ENCODE measurements at places on chromosomes 5 and 9.

DNA sequence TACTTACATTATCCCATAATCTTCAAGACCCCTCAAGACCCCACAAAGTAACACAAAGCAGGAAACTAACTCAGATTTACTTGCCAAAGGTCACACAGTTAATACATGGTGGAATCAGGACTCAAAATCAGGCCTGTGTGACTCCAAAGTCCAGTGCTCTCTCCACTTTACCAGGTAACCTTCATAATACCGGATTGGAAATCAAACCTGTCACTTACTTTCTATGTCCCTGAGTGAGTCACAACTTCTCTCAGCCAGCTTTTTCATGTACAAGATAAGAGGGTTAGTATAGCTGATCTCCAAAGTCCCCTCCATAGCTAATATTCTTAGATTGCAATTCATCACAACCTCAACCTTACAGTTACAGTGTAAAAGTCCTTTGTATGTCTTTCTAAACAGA lies 17.1 kb downstream of the STRBP start:
- DNase-seq: no peak

GRCh38 chr9:135053133-135053532 lies 34.3 kb upstream of the OLFM1 start:
- DNase-seq: no peak

GRCh38 chr9:103471241-103471640 lies 476.1 kb downstream of the CYLC2 start:
- DNase-seq: no peak

DNA sequence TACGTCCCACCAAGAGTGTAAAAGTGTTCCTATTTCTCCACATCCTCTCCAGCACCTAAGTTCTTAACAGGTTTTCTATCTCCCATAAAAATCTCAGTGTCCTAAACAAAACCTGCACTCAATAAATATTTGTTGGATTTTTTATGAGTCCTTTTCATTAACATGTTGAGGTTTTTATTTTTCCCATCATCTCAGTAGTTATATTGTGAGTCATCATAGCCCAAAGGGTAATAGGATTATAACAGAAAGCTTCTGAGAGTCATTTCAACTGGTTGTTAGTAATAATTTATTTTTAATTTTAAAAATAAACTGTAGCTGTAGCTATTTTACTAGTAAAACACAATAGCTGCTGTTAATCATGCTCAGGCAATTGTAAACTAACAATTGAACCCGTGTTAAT lies 331.6 kb upstream of the SLC30A5 start:
- DNase-seq: no peak

GRCh38 chr5:159290741-159291140 lies 27.7 kb downstream of the UBLCP1 start:
- no peak for DNase-seq

- no peak for DNase-seq
Measured at GRCh38 chr9:116697362-116697761, 10.3 kb downstream of the TRIM32 start.

DNA sequence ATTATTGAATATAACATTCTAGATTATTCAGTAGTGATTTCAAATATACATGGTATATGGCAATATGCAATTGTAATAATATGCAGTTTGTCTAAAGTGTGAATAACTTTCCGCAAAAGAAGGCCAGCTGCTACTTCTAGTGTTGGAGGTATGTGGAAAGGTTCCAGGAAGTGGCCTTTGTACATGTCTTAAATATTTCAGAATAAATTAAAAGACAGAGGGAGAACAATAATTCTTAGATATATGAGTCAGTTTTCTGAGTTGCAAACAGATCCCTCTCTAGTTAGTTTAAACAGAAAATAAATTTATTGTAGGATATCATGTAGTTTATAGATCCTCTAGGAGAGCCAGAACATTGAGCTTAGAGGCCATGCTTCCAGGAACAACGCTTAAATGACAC lies 210.8 kb upstream of the ELL2 start:
- no peak for DNase-seq

DNA sequence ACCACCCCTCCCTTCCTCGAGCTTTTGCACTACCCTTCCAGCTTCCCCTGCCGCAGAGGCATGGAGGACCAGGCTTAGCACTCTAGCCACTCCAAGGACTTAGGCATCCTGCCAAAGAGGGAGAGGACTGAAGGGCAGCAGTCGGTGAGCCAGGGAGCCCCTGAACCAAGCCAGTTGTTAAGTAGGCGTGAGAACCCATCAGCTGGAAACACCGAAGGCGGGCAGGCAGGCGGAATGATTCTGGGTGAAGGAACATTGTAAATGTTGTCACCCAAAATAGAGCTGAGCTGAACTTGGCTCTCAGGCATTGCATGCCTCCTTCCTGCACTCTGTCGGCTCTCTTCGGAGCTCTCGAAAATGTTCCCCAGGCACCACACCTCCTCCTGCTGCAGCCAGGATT lies 42.8 kb downstream of the NRG2 start:
- DNase-seq: no peak

DNA sequence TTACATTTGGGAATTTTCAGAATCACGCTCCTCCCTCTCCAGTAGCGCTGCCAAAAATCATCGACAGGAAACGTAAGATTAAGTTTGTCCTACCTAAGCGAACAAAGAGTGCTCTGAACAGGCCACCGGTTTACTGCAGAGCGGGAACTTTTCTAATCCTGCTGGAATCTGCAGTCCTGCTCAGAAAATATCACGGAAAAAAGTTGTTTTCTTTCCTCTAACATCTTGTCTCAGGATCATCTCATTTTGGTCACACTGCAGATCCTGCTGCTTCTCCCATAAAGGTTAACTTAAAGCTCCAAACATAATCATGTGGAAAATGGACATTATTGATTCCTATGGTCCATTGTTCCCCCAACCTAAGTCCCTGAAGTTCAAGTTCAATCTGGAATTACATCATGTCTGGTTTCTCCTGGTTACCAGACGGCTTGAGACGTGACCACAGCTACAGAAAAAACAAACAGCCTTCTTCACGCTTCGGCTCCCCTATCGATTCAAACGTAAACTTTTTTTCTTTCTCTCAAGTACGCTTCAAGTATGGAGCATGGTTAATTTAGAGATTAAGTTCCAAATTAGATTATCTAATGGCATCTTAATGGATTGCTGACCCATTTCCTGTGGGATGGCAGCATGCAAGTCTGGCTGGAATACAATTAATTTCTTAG lies 217.6 kb downstream of the NFIB start:
- DNase-seq: no peak

GRCh38 chr5:43680286-43680685 lies 77.3 kb downstream of the NNT start:
- no peak for DNase-seq

- DNase-seq: no peak
Measured at GRCh38 chr9:6356904-6357303, 28.7 kb downstream of the TPD52L3 start.

GRCh38 chr5:136382791-136383190 lies 17.4 kb upstream of the TRPC7 start:
- DNase-seq: no peak

DNA sequence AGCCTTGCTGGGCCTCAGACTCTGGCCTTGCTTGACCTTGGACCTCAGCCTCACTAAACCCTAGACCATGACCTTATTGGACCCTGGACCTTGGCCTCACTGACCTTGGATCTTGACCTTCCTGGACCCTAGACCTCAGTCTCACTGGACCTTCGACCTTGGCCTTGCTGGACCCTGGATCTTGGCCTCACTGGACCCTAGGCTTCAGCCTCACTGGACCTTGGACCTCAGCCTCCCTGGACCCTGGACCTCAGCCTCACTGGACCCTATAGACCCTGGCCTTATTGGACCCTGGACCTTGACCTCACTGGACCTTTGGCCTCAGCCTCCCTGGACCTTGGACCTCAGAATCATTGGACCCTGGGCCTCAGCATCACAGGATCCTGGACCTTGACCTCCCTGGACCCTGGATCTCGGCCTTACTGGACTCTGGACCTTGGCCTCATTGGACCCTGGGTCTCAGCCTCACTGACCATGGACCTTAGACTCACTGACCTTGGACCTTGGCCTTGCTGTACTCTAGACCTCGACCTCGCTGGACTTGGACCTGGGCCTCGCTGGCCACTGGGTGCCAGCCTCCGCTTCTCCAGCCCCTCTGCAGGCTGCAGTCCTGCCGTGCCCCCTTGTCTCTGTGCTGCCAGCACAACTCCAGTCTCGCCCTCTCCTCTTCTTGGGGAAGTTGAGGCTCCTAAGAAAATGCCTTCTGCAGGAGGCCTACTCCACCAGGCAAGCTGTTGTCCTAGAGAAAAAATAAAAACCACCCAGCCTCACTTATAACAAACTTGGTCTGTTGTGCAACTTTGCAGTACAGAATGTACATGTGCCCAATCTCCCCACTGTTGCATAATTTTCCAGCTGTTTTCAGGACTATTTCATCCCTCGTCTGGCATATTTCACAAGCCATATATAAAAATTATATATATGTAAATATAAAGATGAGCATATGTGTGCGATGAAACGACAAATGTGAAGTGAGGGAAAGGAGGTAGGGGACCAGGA lies 11.0 kb upstream of the ADAMTS2 start:
- DNase-seq: no peak

- DNase-seq: no peak
Measured at GRCh38 chr5:77258652-77259051, 48.2 kb downstream of the PDE8B start.

DNA sequence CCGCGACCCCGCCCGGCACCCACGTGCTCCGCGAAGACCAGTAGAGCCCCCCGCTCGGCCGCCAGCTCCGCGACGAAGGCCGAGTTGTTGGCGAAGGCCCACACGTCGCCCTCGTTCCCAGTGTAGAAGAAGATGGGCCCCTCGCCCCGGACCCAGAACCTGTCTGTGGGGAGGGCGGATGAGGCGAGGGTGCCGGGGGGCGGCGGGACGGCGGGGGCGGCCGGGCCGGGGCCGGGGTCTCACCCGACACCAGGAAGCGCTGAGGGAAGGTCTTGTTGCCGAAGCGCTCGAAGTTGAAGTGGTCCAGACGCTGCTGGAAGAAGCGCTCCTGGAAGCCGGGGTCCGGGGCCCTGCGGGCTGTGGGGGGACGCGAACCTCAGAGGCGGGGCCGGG lies 317 bp downstream of the DPP7 start:
- no peak for DNase-seq

DNA sequence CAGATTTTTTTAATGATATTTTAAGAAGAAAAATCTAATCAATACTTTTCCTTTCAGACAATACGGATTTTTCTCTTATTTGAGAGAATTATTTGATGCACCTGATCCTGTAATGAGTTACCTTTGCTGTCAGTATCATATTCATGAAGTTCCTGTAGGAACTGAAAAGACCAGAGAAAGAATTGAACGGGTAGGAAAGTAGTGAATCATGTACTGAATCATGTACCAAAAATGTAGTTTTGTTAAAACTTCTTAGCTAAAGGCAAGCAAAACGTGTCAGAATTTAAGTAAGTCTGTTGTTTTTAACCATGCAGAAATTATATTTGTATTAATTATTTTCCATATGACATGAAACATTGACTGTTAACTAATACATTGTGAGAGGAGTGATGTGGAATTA lies 56.6 kb downstream of the SMC5 start:
- DNase-seq: no peak

- DNase-seq: no peak
Measured at GRCh38 chr9:76592974-76593347, 134.0 kb downstream of the GCNT1 start.

GRCh38 chr9:110040788-110041187 lies 167.2 kb downstream of the C9orf152 start:
- no peak for DNase-seq

GRCh38 chr9:38017149-38017884 lies 51.7 kb downstream of the SHB start:
- no peak for DNase-seq

DNA sequence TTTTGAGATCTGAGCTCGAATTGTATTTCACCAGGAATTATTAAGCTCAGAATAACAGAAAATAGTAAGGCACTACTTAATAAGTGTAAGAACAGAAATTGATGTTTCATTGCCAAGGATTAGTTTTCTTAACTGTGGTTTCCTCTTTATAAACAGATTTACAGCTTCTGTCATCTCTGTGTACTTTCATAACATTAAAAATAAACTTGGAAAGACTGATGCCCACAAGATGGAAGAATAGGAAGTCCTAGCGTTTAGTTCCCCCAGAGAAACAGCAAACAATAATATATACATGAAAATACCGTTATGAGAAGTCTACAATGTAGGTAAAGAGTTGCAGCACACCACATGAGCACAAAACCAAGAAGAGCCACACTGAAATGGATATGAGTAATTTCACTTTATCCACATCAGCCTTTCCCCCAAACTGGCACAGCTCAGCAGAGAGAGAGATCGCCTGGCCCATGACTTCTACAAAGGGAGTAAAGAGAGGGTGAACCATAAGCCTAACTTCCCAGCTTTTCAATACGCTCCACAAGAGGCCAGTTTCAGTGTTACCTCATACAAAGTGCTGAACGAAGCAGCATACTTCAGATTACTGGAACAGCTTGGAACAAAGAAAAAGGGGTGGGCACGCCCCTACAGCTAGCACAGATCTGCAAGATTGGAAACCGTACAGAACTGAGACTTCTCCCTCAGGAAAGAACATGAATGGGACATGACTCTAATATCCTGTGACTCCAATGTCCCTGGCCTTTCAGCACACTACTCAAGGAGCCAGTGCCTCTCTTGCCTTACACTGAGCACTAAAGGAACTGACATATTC lies 75.4 kb downstream of the EMB start:
- DNase-seq: no peak

GRCh38 chr5:54390015-54390414 lies 65.5 kb upstream of the HSPB3 start:
- no peak for DNase-seq

- no peak for DNase-seq
Measured at GRCh38 chr5:73299665-73300336, 126.8 kb downstream of the TMEM174 start.

- no peak for DNase-seq
Measured at GRCh38 chr9:1200847-1201251, 150.7 kb downstream of the DMRT2 start.

GRCh38 chr5:28726815-28727214 lies 1688.4 kb upstream of the CDH9 start:
- DNase-seq: no peak

- DNase-seq: no peak
Measured at GRCh38 chr5:31894141-31894540, 255.2 kb downstream of the PDZD2 start.

DNA sequence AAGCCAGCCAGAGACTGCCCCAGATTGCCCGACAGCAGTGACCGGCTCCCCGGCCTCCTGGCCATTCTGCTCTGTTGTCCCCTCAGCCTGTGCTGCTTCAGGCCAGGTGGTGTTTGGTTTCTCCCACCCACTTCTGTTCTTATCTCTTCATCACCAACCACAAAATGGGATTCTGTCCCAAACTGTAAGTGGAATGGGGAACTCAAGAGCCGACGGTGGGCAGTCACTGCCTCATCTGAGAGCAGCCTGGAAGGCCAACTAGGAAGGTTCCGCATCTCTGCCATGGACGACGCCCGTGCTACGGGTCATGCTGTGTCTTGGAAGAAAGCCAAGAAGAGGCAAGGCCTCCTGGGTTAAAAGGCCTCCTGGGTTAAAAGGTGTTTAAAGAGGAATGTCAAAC lies 219.0 kb upstream of the PIK3R1 start:
- no peak for DNase-seq

DNA sequence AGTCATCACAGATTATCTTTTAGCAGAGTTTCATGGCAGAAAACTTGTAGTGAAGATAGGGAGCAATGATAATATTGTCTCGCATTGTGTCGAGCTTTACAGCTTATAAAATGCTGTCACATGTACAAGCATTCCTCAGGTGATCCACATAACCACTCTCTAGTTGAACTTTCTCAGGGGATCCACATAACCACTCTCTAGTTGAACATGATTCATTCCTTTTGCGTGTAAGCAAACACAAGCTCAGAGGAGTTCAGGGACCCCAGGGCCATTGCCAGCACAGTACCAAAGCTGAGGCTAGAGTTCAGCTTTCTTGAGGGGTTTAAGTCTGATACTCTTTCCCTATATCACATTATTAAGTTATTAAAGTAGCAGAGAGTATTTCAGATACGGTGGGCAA lies 86.7 kb downstream of the CDH6 start:
- no peak for DNase-seq
